Stimulated activated CD4-positive, alpha-beta T cell treated with anti-CD3 and anti-CD28 coated beads, Interleukin-1b, Interleukin-23, amount 100 ng/mL, for 24 hours (primary cell): ENCODE measurements at places on chromosomes 11 and 22.

DNA sequence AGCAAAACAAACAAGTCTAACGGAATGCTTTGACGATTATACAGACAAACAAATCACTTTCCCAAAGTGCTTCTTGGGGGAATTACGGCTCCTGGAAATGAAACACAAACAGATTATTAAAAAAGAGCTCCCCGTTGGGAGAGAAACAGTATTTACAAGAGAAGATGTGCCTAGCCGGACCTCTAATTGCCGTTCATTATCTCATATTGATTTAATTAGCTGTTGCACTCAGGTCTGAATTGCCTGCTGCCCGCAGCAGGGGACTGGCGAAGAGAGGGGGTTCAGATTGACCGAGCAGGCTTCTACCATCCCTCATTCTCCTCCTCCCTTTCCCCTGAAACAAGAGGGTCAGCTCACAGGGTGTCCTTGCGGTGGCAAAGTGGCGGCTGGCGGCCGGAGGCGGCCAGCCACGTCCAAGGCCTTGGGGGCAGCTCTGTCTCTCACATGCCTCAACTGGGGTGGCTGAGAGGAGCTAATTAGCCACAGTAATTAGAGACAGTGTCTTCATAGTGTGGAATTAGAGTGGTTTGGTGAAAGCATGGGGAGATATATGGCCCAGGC is 295.1 kb downstream of the MIAT start:
- no peak for DNase-seq

DNA sequence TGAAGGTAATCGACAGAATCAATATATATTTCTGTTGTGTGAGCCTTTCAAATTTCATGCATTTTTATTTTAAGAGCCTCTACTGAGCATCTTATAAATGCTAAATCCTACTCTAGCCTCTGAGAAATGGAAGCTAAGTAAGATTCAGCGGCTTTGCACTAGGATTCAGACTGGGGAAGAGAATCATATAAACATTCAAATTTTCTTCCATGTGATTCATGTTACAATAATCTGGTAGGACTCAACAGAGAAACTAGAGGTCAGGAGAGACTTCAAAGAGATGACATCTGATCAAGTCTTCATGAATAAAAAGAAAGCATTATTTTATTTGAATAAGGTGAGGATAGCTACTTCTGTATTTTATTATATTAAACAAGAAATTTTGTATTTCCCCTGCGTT is 538.9 kb downstream of the DLG2 start:
- no peak for DNase-seq

DNA sequence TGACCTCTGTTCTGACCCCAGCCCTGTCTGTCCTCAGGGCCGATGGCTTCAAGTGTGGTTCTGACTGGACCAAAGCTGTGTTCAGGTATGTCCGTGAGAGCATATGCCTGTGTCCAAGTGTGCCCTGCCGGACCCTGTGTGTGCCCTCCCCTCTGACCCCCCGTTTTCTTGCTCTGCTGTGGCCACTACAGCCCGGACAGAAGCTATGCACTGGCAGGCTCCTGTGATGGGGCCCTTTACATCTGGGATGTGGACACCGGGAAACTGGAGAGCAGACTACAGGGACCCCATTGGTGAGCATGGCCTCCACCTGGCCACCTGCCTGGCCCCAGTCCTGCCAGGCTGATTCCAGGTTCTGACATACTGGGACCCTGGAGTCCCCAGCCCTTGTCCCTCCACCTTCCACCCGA is 14.5 kb downstream of the ATG16L2 start:
- DNase-seq, result no peak

DNA sequence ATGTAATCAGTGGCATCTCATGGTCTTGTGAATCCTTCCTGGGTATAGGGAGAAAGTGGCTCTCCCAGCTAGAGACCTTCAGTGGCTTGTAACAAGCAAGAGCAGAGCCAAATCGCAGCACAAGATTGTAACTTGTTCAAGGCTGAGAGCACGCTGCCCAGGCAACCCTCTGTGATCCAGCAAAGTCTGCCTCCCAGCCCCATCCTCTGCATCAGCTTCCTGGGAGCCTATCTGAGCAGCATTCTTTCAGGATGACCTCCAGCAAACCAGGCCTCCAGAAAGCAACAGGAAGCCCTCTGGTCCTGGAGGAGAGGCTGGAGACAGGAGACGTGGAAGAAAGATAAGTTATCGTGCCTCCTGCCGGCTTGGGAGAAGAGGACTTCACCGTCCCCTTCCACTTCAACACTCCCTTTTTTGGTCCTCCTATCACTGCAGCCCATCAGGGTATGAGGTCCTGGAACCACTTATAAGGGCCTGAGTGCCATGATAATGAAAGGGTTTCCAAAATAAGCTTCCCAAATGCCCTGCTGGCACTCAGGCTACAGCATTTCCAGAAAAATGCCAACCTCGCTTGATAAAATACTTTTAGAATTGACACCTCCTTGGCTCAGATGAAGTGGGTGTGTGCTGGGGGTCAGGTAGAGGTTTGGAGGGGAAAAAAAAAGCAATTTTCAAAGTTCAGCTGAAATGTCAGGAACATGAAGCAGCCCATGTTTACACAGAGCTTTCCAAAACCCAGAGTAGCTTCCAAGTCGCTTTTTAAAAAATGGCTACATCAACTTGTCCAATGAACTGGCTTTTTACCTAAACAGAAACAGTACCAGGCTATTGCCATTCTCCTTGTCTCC is 80.2 kb downstream of the PLEKHA7 start:
- DNase-seq, result no peak

GRCh38 chr22:29485448-29485847 is 5.4 kb downstream of the NEFH start:
- no peak for DNase-seq

GRCh38 chr11:35267504-35267903 is 128.5 kb downstream of the CD44 start:
- DNase-seq, result no peak

GRCh38 chr11:85406316-85406715 is 220.8 kb downstream of the DLG2 start:
- no peak for DNase-seq

- no peak for DNase-seq
Observed at GRCh38 chr22:23223569-23224317, 43.4 kb downstream of the BCR start.

GRCh38 chr22:44658311-44658953 is 43.6 kb upstream of the PRR5 start:
- DNase-seq, result no peak

GRCh38 chr11:12502046-12502445 is 124.7 kb downstream of the PARVA start:
- DNase-seq, result no peak

- no peak for DNase-seq
Observed at GRCh38 chr22:44271732-44272400, 40.9 kb downstream of the SHISAL1 start.

DNA sequence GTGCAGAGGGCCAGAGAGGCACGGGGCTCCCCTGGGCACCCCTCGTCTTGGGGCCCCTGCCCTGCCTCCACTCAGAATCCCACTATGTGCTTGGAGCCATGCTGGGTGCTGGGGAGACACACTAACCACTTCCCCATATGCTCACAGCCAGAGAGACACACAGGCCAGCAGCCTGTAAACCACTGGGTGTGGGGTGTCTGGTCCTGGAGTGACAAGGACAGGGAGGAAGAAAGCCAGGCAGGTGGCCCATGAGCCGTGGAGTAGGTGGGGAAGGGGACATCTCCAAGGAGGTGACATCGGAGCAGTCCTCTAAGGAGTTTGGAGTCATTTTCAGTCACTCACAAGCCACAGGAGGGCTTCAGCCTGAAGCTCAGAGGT is 58.9 kb downstream of the CDKN1C start:
- no peak for DNase-seq

DNA sequence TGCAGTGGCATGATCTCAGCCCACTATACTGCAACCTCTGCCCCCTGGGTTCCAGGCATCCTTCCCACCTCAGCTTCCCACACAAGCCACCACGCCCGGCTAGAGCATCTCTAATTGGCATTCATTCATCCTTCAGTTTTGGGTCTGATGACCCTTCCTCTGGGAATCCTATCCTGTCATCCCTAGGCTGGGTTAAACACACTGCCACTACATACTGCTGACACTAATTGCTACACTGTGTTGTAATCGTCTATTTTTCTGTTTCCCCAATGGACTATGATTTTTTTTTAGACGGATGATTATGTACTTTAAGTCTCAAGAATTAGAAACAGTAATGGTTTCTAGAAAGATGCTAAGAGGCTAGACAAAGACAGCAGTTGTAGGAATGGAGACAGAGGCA is 62.8 kb downstream of the DEUP1 start:
- no peak for DNase-seq

DNA sequence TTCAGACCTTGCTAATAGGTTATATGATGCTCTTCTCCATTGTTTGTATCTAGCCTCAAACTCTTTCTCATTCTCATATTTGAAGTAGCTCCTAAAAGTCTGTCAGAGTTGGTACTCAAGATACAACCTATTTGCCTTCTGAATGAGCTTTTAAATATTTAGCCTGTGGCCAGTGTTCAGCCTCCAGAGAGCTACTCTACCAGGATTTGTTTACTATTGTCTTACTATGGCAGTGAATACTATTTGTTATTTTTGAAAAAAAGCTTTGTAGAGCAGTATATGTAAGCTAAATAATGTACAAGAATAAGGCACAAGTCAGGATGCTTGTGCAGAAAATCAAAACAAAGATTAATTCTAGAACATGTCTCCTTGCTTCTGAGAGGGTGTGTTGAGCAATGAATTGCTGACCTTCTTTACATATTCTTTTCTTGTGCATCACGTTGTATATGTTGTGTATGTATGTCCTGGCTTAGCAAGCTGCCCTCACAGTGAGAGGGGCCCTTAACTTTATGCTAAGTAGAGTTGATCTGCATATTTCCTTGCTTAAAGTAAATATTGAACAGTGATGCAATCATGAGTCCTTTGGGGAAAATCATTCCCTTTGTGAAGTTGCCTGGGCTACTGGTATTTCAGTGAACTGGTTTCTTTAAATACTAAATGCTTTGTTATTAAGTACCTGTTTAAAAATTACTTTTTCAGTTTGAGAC is 438.0 kb downstream of the LUZP2 start:
- DNase-seq, result no peak

DNA sequence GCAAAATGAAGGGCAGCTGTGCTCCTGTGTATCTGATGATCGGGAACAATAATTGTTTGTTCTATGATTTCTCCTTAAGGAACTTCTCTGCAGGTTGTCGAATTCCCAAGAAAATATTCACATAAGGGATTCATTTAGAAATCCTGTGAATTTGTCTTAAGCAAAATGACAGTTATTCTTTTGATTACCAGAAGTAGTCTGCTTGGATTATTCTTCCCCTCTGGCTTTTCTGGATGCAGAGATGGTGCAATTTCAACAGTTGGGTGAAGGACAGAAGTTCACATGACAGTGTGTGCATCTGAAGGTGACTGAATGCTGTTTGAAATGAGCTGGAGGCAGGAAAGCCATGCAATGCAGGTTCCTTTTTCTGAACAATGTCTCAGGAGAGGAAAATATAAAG is 137.2 kb upstream of the MTMR2 start:
- no peak for DNase-seq

GRCh38 chr11:6402561-6402981 is 12.3 kb downstream of the SMPD1 start:
- peak; percentile 42 for DNase-seq

GRCh38 chr22:26998716-26999115 is 341.3 kb downstream of the MIAT start:
- no peak for DNase-seq

DNA sequence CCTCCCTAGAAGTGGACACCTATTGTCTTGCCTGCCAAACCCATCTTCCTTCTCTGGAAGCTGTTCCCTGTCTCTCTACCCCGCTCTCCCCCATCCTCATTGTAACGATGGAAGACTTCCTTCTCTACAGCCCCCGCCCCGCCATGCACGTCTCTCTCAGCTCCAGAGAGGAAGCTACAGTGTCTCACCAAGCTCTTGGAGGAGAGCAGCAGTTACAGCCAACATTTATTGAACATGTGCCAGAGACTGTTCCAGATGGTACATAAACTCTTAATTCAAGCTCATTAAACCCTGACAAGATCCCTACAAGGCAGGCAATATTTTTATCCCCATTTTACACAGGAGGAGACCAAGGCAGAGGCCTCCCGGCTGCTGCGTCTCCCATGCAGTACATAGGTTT is 15.1 kb downstream of the MCHR1 start:
- no peak for DNase-seq

GRCh38 chr11:12680940-12681258 is 6.7 kb downstream of the TEAD1 start:
- DNase-seq, result no peak

DNA sequence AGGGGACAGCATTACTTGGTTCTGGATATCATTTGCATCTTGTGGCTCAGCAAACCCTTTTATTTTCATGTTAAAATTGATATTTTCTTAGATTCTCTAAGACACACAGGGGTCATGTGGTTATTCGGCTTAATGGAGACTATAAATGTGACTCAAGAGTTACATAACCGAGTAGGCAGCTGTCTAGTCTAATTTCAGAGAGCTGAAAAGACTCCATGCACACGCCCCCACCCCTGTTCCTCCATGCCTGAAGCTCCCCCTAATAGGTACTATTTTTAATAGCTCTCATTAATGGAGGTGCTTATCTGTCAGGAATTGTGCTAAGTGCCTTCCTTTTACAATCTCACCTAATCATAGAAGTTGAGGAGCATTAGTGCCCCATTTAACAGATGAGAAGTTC is 189.2 kb upstream of the ARHGAP20 start:
- DNase-seq, result no peak

GRCh38 chr11:65375012-65375411 is 7.4 kb downstream of the SLC25A45 start:
- no peak for DNase-seq

GRCh38 chr11:119248750-119249670 is 42.9 kb downstream of the CBL start:
- DNase-seq, result no peak

- DNase-seq, result no peak
Observed at GRCh38 chr11:3962406-3962840, 107.0 kb downstream of the STIM1 start.

- DNase-seq, result no peak
Observed at GRCh38 chr22:22348127-22348814, 103.7 kb downstream of the VPREB1 start.
